SK-MEL-5 (cell line): ENCODE measurements at places on chromosomes 1 and 21. TPM values are rescaled to one million over a fixed set of nuclear protein-coding genes. Genes with fewer than 3 reads are reported as not detected.

- DNase-seq: no peak
These were observed 85.2 kb downstream of the KIFAP3 start for GRCh38 chr1:169989246-169989645.

The ZNF683 gene
- total RNA-seq: not detected in 2 replicates

DNA sequence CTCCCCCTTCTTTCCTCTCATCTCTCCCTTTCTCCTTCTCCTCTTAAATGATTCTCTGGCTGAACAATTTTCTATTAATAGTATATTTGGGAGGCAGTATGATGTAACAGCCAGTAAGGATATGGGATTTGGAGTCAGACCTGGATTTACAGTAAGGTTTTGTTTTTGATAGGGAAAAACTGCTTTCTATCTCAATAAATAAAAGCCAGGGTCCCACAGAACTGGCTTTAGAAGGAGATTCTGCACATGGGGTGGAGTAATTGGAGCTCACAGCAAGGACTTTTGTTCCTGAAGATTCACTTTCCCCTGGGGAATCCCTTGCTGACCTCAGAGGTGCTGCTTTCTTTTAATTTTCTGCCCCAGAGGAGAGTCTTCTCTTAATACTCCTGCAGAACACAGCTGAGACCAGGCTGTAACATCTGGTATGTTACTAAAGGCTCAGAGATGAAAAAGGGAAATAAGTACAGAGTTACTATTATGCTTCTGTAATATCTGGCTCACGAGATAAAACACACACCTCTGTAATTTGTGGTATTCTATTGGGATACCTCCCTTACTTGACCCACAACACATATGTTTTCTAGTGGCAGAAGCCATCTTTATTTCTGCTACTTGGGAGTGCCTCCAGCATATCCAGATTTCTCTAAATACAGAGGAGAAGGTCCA is 13.4 kb downstream of the EPB41 start:
- DNase-seq: peak; percentile 90

The KLF17 gene
- total RNA-seq: not detected in 2 replicates
